ENCODE measurements at places on chromosomes 6 and 20.

GRCh38 chr20:40673442-40673841, 15.6 kb downstream of the MAFB start:
- no peaks in the 10 kb centered on the region for H3K27me3 ChIP-seq
- no peak overlapping the region for H3K27ac ChIP-seq
- H3K4me1 ChIP-seq: peaks cover 15% of the 10 kb centered on the region
- no peak overlapping the region for H3K4me3 ChIP-seq

GRCh38 chr20:64146936-64147477, 17.2 kb upstream of the MYT1 start:
- no peaks in the 10 kb centered on the region for H3K36me3 ChIP-seq
- H3K4me1 ChIP-seq: no peaks in the 10 kb centered on the region
- no peak overlapping the region for H3K4me3 ChIP-seq
- no peak overlapping the region for H3K27ac ChIP-seq

DNA sequence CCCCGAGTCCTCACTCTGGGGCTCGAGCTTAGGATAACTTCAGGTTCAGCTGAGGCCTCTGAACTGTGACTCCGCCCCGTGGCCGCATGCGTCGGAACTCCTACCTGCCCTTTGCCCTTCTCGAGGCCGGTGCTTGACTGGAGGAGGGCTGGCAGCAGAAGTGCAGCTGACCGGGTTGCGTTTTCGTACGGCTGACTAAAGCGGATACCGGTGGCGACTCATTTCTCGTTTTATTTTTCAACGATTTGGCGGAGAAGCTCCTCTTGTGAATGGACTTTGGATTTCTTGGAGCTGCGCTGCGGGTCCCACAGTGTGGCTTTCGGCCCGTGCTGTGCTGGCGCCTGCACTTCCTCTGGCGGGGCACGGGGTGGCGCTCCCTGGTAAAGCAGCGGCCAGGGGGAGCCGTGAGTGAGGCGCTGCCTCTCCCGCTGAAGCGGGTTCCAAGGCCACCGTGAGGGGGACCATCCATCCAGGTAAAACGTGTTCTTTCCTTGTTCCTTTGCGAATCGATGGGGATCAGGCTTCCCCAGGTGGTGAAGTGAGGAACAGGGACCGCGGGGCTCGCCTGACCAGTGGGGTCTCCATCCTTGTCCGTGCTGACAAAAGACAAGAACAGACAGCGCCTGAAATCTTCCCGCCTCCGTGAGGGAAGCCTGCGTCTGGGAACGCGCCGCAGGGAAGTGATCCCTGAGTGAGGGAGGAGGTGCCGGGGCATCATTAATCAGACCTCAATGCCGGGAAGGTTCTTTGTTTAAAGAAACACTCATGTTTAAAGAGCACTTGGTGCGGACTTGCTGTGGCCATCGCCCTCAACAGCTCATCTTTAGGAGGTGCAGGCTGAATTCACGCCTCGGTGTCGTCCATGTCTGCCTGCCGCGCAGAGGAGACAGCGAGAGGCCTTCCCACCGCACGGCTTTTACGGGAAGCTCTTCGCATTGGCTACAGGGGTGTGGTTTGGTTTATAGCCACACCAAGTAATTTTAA, 38.8 kb downstream of the ERMARD start:
- no peaks in the 10 kb centered on the region for H3K27me3 ChIP-seq
- no peaks in the 10 kb centered on the region for H3K36me3 ChIP-seq
- peak; percentile 44 for DNase-seq
- H3K27ac ChIP-seq: no peak overlapping the region

- no peak overlapping the region for H3K27ac ChIP-seq
- H3K36me3 ChIP-seq: no peaks in the 10 kb centered on the region
These were observed 408.4 kb downstream of the PLCB1 start for GRCh38 chr20:8540466-8540865.

GRCh38 chr6:91860541-91861335, 1273.9 kb upstream of the MAP3K7 start:
- no peaks in the 10 kb centered on the region for H3K27me3 ChIP-seq
- no peak overlapping the region for H3K4me3 ChIP-seq
- H3K36me3 ChIP-seq: no peaks in the 10 kb centered on the region
- no peak overlapping the region for H3K27ac ChIP-seq
- DNase-seq: no peak
- H3K4me1 ChIP-seq: no peaks in the 10 kb centered on the region

DNA sequence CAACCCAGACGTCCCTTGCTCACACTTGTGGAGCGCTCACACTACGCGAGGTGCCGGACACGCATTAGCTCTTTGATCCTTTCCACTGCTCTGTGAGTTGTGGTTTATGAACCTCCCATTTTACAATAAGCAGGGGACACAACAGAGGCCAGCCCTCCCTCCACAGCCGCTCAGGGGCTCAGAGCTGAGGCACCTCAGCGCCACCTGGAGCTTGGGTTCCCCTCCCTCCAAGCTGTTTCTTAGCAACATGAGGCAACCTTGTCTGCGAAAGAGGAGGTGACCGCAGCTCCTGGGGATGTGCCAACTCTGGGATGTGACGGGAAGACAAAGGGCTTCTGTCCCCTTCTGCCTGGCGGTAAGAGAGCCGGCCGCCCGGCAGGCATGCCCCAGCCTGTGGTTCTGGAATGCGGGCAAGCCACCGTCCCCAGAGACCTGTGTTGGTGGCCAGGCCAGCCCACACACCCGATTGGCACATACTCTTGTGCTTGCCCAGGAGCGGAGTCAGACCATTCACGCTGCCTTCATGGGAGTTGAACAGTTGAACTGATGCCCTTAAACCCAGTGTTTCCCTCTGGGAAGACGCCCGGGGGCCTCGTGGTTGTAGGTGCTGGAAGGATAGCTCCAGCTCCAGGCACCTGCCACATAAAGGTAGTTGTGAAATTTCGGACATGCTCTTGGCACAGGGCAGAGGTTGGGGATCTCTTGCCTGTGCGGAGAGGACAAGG, 44.5 kb downstream of the RBM38 start:
- H3K27ac ChIP-seq: no peak overlapping the region
- H3K4me3 ChIP-seq: no peak overlapping the region

- no peak for DNase-seq
- no peaks in the 10 kb centered on the region for H3K27me3 ChIP-seq
- H3K4me1 ChIP-seq: no peaks in the 10 kb centered on the region
- H3K27ac ChIP-seq: no peak overlapping the region
- H3K36me3 ChIP-seq: no peaks in the 10 kb centered on the region
These were observed 35.7 kb upstream of the OGFRL1 start for GRCh38 chr6:71252960-71253359.

- H3K36me3 ChIP-seq: no peaks in the 10 kb centered on the region
- H3K4me1 ChIP-seq: no peaks in the 10 kb centered on the region
- no peak overlapping the region for H3K4me3 ChIP-seq
- no peaks in the 10 kb centered on the region for H3K27me3 ChIP-seq
- no peak overlapping the region for H3K27ac ChIP-seq
These were observed 750.5 kb downstream of the FRK start for GRCh38 chr6:115310156-115310555.

DNA sequence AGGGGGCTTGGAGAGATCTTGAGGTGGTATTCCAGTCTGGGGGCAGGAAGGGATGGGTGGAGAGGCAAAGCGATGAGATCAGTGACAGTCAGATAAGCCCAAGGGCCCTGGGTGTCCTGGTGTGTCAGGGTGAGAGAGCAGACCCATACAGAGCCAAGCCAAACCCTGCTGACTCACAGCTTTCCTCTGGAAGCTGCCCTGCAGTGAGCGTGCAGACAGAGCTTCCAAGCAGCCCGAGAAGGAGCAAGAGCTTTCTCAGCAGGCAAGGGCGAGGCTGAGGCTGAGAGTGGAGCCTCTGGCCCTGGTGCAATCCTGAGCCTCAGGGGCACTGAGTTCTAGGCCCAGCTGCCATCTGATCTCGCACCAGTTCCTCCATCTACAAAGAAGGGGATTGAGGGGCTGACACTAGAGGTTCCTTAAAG, 91.1 kb upstream of the HIVEP1 start:
- peaks cover 11% of the 10 kb centered on the region for H3K4me1 ChIP-seq
- H3K36me3 ChIP-seq: no peaks in the 10 kb centered on the region
- no peak overlapping the region for H3K4me3 ChIP-seq

DNA sequence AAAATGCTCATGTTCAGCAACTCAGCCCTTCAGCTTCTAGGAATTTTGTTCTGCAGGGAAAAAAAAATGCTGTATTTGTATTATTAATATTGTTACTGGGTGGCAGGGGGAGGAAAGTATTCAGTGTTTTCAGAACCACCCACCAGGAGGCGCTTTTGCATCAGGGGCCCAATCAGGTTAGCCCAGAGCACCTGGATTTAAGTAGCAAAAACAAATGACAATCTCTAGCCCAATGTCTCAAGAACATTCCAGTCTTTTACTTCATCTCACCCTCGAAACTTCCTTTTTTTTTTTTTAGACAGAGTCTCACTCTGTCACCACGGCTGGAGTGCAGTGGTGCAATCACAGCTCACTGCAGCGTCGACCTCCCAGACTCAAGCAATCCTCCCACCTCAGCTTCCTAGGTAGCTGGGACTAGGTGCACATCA, 635 bp upstream of the C20orf203 start:
- no peaks in the 10 kb centered on the region for H3K4me1 ChIP-seq
- H3K36me3 ChIP-seq: no peaks in the 10 kb centered on the region
- no peaks in the 10 kb centered on the region for H3K27me3 ChIP-seq
- H3K4me3 ChIP-seq: no peak overlapping the region
- DNase-seq: peak; percentile 85
- H3K27ac ChIP-seq: no peak overlapping the region

DNA sequence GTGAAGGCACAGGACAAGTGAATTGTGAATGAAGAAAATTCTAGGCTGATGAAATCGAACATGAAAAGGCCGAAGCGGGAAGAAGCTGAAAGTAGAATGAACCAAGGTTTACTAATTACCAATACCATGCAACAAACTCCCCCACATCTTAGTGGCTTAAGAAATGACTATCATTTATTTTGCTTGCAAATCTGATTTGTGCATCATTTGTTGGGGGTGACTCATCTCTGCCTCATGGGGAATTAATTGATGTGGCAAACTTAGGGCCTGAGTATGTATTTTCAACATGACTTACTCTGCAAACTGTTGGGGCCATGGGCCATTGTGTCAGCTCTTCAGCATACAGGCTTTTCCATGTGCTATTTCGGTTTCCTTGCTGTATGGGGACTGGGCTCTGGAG, 26.8 kb downstream of the PPP1R14C start:
- H3K27ac ChIP-seq: no peak overlapping the region
- H3K4me1 ChIP-seq: no peaks in the 10 kb centered on the region
- no peaks in the 10 kb centered on the region for H3K27me3 ChIP-seq
- H3K4me3 ChIP-seq: no peak overlapping the region
- H3K36me3 ChIP-seq: no peaks in the 10 kb centered on the region
- no peak for DNase-seq

- H3K36me3 ChIP-seq: no peaks in the 10 kb centered on the region
- no peak for DNase-seq
- no peak overlapping the region for H3K27ac ChIP-seq
- no peak overlapping the region for H3K4me3 ChIP-seq
- no peaks in the 10 kb centered on the region for H3K27me3 ChIP-seq
These were observed 225.3 kb upstream of the CDH4 start for GRCh38 chr20:61026731-61027130.

DNA sequence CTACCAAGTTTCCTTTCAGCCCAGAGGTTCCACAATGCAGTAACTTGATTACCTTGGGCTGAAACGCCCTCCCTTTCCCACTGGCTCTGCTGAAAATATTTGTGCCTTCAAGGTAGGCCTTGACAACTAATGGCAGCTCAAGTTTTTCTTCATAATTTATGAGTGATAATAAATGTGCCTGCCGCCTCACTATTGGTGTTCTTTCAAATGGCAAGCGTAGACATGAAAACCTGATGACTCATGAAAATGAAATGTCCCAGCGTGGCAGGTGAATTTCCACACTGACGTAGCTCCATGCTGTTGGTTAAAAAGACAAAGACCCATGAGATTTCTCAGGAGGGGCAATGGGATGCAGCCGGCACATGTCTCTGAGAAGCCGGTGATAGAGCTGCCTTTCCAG, 107.2 kb upstream of the GGTLC1 start:
- H3K4me1 ChIP-seq: peaks cover 11% of the 10 kb centered on the region
- H3K36me3 ChIP-seq: no peaks in the 10 kb centered on the region
- no peak overlapping the region for H3K4me3 ChIP-seq
- no peaks in the 10 kb centered on the region for H3K27me3 ChIP-seq

GRCh38 chr20:6075428-6076219, 21.8 kb upstream of the LRRN4 start:
- H3K27ac ChIP-seq: no peak overlapping the region
- H3K27me3 ChIP-seq: no peaks in the 10 kb centered on the region
- H3K4me1 ChIP-seq: peaks cover 2% of the 10 kb centered on the region
- no peak for DNase-seq

- H3K27ac ChIP-seq: no peak overlapping the region
- no peak overlapping the region for H3K4me3 ChIP-seq
- H3K4me1 ChIP-seq: peaks cover 23% of the 10 kb centered on the region
- no peak for DNase-seq
- H3K27me3 ChIP-seq: no peaks in the 10 kb centered on the region
These were observed 245.1 kb downstream of the CDH4 start for GRCh38 chr20:61497029-61497627.

- peaks cover 40% of the 10 kb centered on the region for H3K27me3 ChIP-seq
- no peaks in the 10 kb centered on the region for H3K36me3 ChIP-seq
- no peak for DNase-seq
- no peak within 1 kb of the TSS for H3K27ac ChIP-seq
These were observed at the start of gene PRR18 for GRCh38 chr6:166308033-166308768. Gene PRR18, minus strand, starts transcription at chr6:166308392. Its CDS starts 250 bp downstream, at chr6:166308142.

- peaks cover 20% of the 10 kb centered on the region for H3K4me1 ChIP-seq
- DNase-seq: peak; percentile 95
- no peaks in the 10 kb centered on the region for H3K36me3 ChIP-seq
- H3K4me3 ChIP-seq: no peak overlapping the region
- H3K27me3 ChIP-seq: no peaks in the 10 kb centered on the region
These were observed 17.5 kb downstream of the RIN2 start for GRCh38 chr20:19775353-19776253.

GRCh38 chr20:8361006-8361652, 229.1 kb downstream of the PLCB1 start:
- H3K36me3 ChIP-seq: no peaks in the 10 kb centered on the region
- H3K27ac ChIP-seq: no peak overlapping the region
- DNase-seq: peak; percentile 37
- H3K4me3 ChIP-seq: no peak overlapping the region

DNA sequence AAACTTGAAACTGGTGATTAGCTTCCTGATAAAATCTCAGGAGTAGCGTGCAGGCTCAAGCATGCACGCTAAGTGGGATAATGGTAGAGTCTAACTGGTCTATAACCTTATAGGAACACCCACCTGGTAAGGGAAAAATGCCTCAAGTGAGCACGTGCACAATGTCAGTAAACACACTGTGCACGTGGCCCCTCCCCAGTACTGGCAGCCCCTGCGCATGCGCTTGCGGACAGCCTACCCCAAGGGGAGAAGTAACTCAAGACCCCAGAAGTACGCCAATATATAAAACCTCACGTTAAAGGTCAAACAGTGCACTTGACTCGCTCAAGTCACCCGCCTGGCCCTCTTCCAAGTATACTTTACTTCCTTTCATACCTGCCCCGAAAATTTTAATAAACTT, 23.1 kb upstream of the DOK5 start:
- H3K4me3 ChIP-seq: no peak overlapping the region
- no peaks in the 10 kb centered on the region for H3K4me1 ChIP-seq
- no peaks in the 10 kb centered on the region for H3K36me3 ChIP-seq
- no peak overlapping the region for H3K27ac ChIP-seq
- peak; percentile 9 for DNase-seq
- no peaks in the 10 kb centered on the region for H3K27me3 ChIP-seq

GRCh38 chr20:38842026-38842425, 36.5 kb downstream of the PPP1R16B start:
- DNase-seq: no peak
- no peak overlapping the region for H3K4me3 ChIP-seq
- no peaks in the 10 kb centered on the region for H3K4me1 ChIP-seq
- H3K36me3 ChIP-seq: no peaks in the 10 kb centered on the region
- H3K27ac ChIP-seq: no peak overlapping the region
